Thymus (tissue), 14 donors: ENCODE measurements at places on chromosomes 16 and 17. TPM values are rescaled to one million over a fixed set of nuclear protein-coding genes. Genes with fewer than 3 reads are reported as not detected.

GRCh38 chr16:2815299-2815771, 1.7 kb upstream of the PRSS21 start:
- H3K27me3 ChIP-seq = peaks cover 16% of the 10 kb centered on the region
- H3K36me3 ChIP-seq = no peaks in the 10 kb centered on the region
- no peak overlapping the region for H3K27ac ChIP-seq
- H3K4me3 ChIP-seq = no peak overlapping the region

GRCh38 chr16:76488065-76488417, 210.8 kb downstream of the CNTNAP4 start:
- DNase-seq = no peak
- H3K4me1 ChIP-seq = no peaks in the 10 kb centered on the region
- H3K36me3 ChIP-seq = no peaks in the 10 kb centered on the region
- no peaks in the 10 kb centered on the region for H3K27me3 ChIP-seq
- H3K4me3 ChIP-seq = no peak overlapping the region

DNA sequence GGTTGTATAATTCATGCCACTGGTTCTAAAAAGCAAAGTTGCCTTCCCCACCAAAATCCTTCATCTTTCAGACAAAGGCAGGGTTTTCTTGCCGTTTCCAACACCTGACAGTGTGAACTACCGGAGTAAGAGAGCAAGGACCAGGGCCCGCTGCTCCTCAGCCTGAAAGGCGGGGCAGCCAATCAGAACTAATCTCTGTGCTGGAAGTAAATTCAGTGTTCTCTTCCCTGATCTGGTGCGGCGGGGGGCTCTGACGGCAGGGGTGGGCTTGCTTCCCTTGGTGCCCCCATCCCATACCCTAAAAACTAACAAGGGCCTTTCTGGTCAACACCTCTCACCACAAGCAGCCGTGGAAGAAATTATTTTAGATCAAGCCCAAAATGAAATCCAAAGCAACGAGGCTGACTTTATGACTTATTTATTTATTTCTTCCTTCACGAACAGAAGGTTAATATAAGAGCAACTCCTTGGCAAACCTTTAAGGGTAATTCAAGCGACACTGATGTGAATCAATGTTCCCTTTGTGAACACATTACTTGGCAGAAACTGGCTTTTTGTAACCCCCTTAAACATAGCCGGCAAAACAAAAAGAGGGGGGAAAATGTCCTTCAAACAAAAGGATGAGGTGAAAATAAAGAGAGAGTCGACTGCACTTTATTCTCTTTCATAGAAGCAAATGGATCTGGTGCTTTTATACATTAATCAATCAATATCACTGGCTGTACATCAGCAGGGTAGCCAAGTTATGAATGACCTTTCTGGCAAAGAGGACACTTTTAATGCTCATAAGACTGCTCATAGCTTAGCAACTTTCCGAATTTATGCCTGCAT, 189.9 kb downstream of the ZFHX3 start:
- no peak overlapping the region for H3K4me3 ChIP-seq
- DNase-seq = no peak
- H3K36me3 ChIP-seq = no peaks in the 10 kb centered on the region
- H3K27ac ChIP-seq = no peak overlapping the region

- no peaks in the 10 kb centered on the region for H3K27me3 ChIP-seq
- H3K27ac ChIP-seq = no peak overlapping the region
- H3K4me1 ChIP-seq = peaks cover 2% of the 10 kb centered on the region
Measured at GRCh38 chr17:80254396-80255251, 6.0 kb upstream of the RNF213 start.

DNA sequence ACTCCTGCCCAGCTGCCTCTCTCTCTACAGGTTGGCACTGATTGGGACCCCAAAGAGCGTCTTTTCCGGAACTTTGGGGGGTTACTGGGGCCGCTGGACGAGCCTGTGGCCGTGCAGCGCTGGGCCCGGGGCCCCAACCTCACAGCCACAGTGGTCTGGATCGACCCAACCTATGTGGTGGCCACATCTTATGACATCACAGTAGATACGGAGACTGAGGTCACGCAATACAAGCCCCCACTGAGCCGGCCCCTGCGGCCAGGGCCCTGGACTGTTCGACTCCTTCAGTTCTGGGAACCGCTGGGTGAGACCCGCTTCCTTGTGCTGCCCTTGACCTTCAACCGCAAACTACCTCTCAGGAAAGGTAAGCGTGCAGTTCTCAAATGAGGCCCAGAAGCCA, 12.3 kb downstream of the XYLT2 start:
- peaks cover 22% of the 10 kb centered on the region for H3K4me1 ChIP-seq
- no peak overlapping the region for H3K27ac ChIP-seq
- peaks cover 73% of the 10 kb centered on the region for H3K36me3 ChIP-seq
- DNase-seq = no peak
- H3K27me3 ChIP-seq = no peaks in the 10 kb centered on the region
- no peak overlapping the region for H3K4me3 ChIP-seq

DNA sequence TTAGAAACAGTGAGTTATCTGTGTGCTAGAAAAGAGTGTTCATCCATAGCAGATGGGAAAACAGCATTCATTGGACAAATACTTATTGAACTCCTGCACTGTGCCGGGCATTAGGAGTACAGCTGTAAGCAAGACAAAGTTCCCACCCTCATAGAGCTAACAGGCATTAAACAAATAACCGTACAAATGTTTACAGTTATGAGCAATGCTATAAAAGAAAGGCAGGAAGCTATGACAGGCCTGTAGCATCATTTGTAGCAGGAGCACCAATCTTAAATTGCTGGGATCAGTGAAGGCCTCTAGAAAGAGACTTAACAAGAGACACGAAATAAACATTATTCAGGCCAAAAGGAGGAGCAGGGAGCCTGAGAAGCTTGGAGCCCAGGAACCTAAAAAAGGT, 15.6 kb downstream of the SDR42E1 start:
- H3K27ac ChIP-seq = no peak overlapping the region
- H3K36me3 ChIP-seq = peaks cover 12% of the 10 kb centered on the region
- H3K4me1 ChIP-seq = no peaks in the 10 kb centered on the region
- DNase-seq = no peak

- H3K36me3 ChIP-seq = no peaks in the 10 kb centered on the region
- no peak overlapping the region for H3K27ac ChIP-seq
- no peak for DNase-seq
- peaks cover 99% of the 10 kb centered on the region for H3K27me3 ChIP-seq
- H3K4me1 ChIP-seq = peaks cover 5% of the 10 kb centered on the region
Measured at GRCh38 chr17:37744633-37744927, 279 bp downstream of the HNF1B start.

- no peak for DNase-seq
- no peak overlapping the region for H3K4me3 ChIP-seq
- no peak overlapping the region for H3K27ac ChIP-seq
Measured at GRCh38 chr16:82598771-82599170, 28.0 kb upstream of the CDH13 start.

DNA sequence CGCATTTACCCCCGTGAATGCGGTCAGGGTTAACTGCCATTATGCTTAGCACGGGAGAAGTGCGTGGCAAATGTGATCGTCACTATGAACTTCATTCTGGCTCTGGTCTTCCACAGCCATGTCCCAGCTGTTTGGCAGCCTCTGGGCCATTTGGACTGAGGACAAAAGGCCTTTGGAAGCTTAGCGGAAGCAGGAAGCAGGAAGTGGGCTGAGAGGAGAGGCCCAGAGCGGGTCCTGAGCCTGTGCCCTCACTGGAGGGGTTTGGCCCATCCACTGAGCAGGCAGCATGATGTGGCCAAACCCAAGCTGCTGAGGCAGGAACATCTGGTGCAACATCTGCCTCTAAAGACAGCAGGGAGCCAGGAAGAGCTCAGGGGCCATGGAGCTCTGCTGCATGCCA, 345.9 kb downstream of the C16orf95 start:
- H3K36me3 ChIP-seq = no peaks in the 10 kb centered on the region
- no peaks in the 10 kb centered on the region for H3K27me3 ChIP-seq
- DNase-seq = no peak
- H3K4me1 ChIP-seq = no peaks in the 10 kb centered on the region

GRCh38 chr17:78173097-78173715, 4.8 kb downstream of the SYNGR2 start:
- H3K27me3 ChIP-seq = no peaks in the 10 kb centered on the region
- DNase-seq = no peak
- peak overlapping the region; percentile 69 for H3K27ac ChIP-seq
- peaks cover 50% of the 10 kb centered on the region for H3K36me3 ChIP-seq
- H3K4me3 ChIP-seq = no peak overlapping the region
- H3K4me1 ChIP-seq = peaks cover 9% of the 10 kb centered on the region

- H3K27ac ChIP-seq = peak overlapping the region; percentile 47
- no peak overlapping the region for H3K4me3 ChIP-seq
- no peaks in the 10 kb centered on the region for H3K36me3 ChIP-seq
- DNase-seq = no peak
- peaks cover 45% of the 10 kb centered on the region for H3K27me3 ChIP-seq
Measured at GRCh38 chr16:4321286-4322120, 5.6 kb downstream of the GLIS2 start.

GRCh38 chr16:21702276-21702675, 38.5 kb downstream of the OTOA start:
- H3K4me1 ChIP-seq = no peaks in the 10 kb centered on the region
- DNase-seq = no peak
- no peak overlapping the region for H3K4me3 ChIP-seq
- no peak overlapping the region for H3K27ac ChIP-seq
- no peaks in the 10 kb centered on the region for H3K36me3 ChIP-seq
- H3K27me3 ChIP-seq = no peaks in the 10 kb centered on the region

DNA sequence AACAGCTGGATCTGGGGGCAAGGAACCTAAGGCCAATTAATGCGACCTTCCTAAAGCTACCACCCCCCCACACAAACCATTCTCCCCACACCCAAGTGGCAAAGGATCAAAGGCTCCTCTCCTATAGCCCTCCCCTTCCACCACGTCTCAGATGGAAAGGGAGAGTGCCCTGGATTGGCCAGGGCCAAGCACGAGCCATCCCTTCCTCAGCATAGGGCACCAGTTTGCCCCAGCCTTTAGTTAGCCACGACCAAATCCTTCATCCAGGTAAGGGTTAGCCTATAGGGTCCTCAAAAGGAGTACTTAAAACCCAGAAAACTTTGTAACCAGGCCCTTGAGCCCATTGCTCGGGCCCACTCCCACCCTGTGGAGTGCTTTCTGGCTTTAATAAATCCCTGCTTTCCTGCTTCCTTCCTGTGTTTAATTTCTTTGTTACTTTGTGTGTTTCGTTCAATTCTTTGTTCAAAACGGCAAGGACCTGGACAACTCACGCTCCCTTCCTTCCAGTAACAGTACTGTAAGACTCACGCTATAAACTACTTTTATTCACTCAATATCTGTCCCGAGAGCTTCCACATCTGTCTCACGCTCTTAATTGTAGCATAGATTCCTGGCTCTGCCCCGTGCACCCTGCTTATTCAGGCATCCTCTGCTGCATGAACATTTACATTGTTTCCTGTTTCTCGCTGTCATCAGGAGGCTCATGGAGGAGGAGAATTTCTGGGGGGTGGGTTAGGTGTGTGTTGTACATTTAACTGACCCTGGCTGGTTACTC, 62.3 kb downstream of the TNFRSF13B start:
- H3K27me3 ChIP-seq = no peaks in the 10 kb centered on the region
- H3K36me3 ChIP-seq = no peaks in the 10 kb centered on the region
- DNase-seq = no peak
- no peak overlapping the region for H3K4me3 ChIP-seq
- H3K27ac ChIP-seq = no peak overlapping the region

GRCh38 chr17:50079334-50080095, 15.6 kb upstream of the PDK2 start:
- DNase-seq = no peak
- H3K36me3 ChIP-seq = no peaks in the 10 kb centered on the region
- H3K27ac ChIP-seq = no peak overlapping the region
- no peak overlapping the region for H3K4me3 ChIP-seq
- no peaks in the 10 kb centered on the region for H3K27me3 ChIP-seq

- H3K4me3 ChIP-seq = no peak overlapping the region
- H3K36me3 ChIP-seq = no peaks in the 10 kb centered on the region
- no peak for DNase-seq
- no peak overlapping the region for H3K27ac ChIP-seq
- H3K27me3 ChIP-seq = peaks cover 11% of the 10 kb centered on the region
Measured at GRCh38 chr17:19361326-19361725, 1.2 kb downstream of the B9D1 start.

GRCh38 chr16:17461951-17462729, 8.6 kb downstream of the XYLT1 start:
- no peaks in the 10 kb centered on the region for H3K27me3 ChIP-seq
- H3K4me1 ChIP-seq = peaks cover 33% of the 10 kb centered on the region
- H3K36me3 ChIP-seq = no peaks in the 10 kb centered on the region
- no peak overlapping the region for H3K4me3 ChIP-seq
- H3K27ac ChIP-seq = no peak overlapping the region
- no peak for DNase-seq

GRCh38 chr17:74288785-74289184, 14.8 kb downstream of the DNAI2 start:
- no peaks in the 10 kb centered on the region for H3K36me3 ChIP-seq
- no peaks in the 10 kb centered on the region for H3K27me3 ChIP-seq
- H3K27ac ChIP-seq = no peak overlapping the region

DNA sequence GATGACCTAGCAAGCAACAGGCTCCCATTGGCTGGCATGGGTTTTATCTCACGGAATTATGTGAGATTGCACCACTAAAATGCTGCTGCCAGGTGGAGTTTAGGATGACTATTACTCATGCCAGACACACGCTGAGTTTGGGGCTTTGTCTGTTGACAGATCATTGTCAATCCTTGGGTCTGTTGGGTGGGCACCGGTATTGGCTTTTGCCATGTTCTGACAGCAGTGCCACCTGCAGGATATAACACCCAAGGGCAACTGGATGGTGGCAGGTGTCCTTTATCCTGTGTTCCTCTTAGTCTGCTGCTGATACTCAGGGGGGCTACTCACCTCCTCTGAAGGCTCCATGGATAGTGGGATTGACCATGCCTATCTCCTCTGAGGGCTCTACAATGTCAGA, 221.6 kb upstream of the DYNLRB2 start:
- H3K4me1 ChIP-seq = no peaks in the 10 kb centered on the region
- no peak overlapping the region for H3K4me3 ChIP-seq
- H3K36me3 ChIP-seq = no peaks in the 10 kb centered on the region

- peak overlapping the region; percentile 2 for H3K27ac ChIP-seq
- no peak overlapping the region for H3K4me3 ChIP-seq
Measured at GRCh38 chr16:70476272-70477020, 22.1 kb downstream of the FCSK start.

GRCh38 chr17:50266384-50267073, 7.7 kb upstream of the TMEM92 start:
- H3K36me3 ChIP-seq = no peaks in the 10 kb centered on the region
- no peak for DNase-seq
- no peak overlapping the region for H3K4me3 ChIP-seq
- no peaks in the 10 kb centered on the region for H3K27me3 ChIP-seq

Gene COIL
- total RNA-seq = 21.1 TPM

Gene TEKT3
- total RNA-seq = 0.38 TPM

Gene MRPL45
- total RNA-seq = 37.3 TPM

Gene RARA
- 5.8 TPM for total RNA-seq

Gene HEATR9
- total RNA-seq = 0.05 TPM

Gene SEPTIN12
- not detected for total RNA-seq

Gene HYDIN
- total RNA-seq = 0.33 TPM

Gene NGFR
- total RNA-seq = 1.9 TPM

Gene SALL1
- total RNA-seq = under 0.01 TPM

Gene EIF3C
- 331 TPM for total RNA-seq

Gene SLC7A6
- total RNA-seq = 42.3 TPM
